Left lung (tissue), 14 donors: ENCODE measurements at places on chromosomes 1 and 21. TPM values are rescaled to one million over a fixed set of nuclear protein-coding genes. Genes with fewer than 3 reads are reported as not detected.

Gene ANGPTL1
- 19.2 TPM for total RNA-seq

DNA sequence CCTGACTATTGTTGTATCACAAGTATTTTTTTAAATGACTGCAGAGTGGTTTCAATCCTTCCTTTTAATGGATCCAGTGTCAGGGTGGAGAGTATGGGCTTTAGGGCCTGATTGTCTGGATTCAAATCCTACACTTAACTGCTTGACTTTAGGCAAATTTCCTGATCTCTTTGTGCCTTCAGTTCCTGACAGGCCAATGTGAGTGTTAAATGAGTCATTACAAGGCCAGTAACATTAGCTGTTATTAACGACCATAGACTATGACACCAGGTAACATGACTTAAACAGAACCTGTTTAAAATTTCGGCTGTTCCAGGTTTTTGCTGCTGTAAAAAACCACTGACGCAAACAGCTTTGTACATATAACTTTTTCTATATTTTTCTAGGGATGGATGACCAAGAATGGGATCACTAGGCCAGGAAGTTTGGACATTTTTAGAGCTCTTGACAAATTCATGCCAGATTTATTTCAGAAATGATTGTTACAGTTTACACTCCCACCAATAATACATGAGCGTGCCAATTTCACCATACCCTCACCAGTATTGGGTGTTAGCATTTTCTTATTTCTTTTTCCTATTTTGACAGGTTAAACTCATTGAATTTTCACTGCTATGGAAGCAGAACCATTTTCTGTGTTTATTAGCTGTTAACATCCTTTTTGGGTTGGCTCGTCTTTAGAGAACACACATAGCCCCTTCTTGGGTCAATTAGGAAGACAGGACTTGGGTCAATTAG, 11.3 kb downstream of the ZNF362 start:
- H3K27me3 ChIP-seq: no peaks in the 10 kb centered on the region
- no peaks in the 10 kb centered on the region for H3K36me3 ChIP-seq
- no peak overlapping the region for H3K27ac ChIP-seq
- H3K4me3 ChIP-seq: no peak overlapping the region

GRCh38 chr1:189752461-189752995, 725.1 kb downstream of the BRINP3 start:
- no peaks in the 10 kb centered on the region for H3K27me3 ChIP-seq
- H3K4me1 ChIP-seq: no peaks in the 10 kb centered on the region
- H3K27ac ChIP-seq: no peak overlapping the region
- H3K36me3 ChIP-seq: no peaks in the 10 kb centered on the region

- no peak overlapping the region for H3K27ac ChIP-seq
- H3K4me1 ChIP-seq: no peaks in the 10 kb centered on the region
- DNase-seq: no peak
- peaks cover 21% of the 10 kb centered on the region for H3K27me3 ChIP-seq
- no peak overlapping the region for H3K4me3 ChIP-seq
- no peaks in the 10 kb centered on the region for H3K36me3 ChIP-seq
These were observed 100.9 kb downstream of the DDX20 start for GRCh38 chr1:111856411-111857185.

DNA sequence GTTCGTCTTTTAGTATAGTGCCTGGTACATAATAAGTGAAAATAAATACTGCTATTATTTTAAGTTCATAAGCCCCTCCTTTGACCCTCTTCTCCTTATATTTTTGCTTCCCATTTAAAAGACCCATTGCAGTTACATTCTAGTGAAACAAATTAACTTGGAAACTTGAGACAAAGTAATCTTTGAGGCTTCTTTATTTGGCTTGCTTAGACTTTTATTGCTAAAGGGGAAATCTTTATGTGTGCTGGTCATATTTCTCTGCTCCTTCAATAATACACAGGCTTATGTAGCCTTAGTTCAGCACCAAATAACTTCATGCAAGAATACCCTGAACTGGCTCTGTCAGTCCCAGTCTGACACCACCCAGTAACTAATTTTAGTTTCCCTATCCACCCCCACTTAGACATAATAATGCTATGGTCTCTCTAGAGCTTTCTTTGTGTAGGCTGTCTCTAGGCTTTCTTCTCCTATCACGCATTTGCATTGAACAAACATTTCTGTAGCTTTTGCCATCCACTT, 257.8 kb downstream of the OMA1 start:
- no peaks in the 10 kb centered on the region for H3K36me3 ChIP-seq
- H3K4me3 ChIP-seq: no peak overlapping the region
- DNase-seq: no peak
- no peaks in the 10 kb centered on the region for H3K27me3 ChIP-seq
- no peaks in the 10 kb centered on the region for H3K4me1 ChIP-seq

Gene AVPR1B
- not detected for total RNA-seq

- no peaks in the 10 kb centered on the region for H3K36me3 ChIP-seq
- no peak for DNase-seq
- H3K27me3 ChIP-seq: no peaks in the 10 kb centered on the region
These were observed 9.3 kb upstream of the CAPN2 start for GRCh38 chr1:223702735-223703667.

GRCh38 chr1:66752000-66752592, at the start of gene DYNLT5:
Gene DYNLT5, plus strand, starts transcription at chr1:66752459. Its CDS starts 2,200 bp downstream, at chr1:66754659.
- peak within 1 kb of the TSS; percentile 45 for H3K4me3 ChIP-seq
- DNase-seq: peak; percentile 67
- peak within 1 kb of the TSS; percentile 82 for H3K27ac ChIP-seq
- H3K4me1 ChIP-seq: peaks cover 20% of the 10 kb centered on the region
- no peaks in the 10 kb centered on the region for H3K27me3 ChIP-seq

- H3K4me1 ChIP-seq: no peaks in the 10 kb centered on the region
- no peaks in the 10 kb centered on the region for H3K36me3 ChIP-seq
- no peak overlapping the region for H3K4me3 ChIP-seq
- H3K27ac ChIP-seq: no peak overlapping the region
These were observed 640.9 kb downstream of the NPHP4 start for GRCh38 chr1:5351366-5351765.

- DNase-seq: peak; percentile 60
- H3K27ac ChIP-seq: no peak overlapping the region
- H3K4me1 ChIP-seq: no peaks in the 10 kb centered on the region
- no peak overlapping the region for H3K4me3 ChIP-seq
These were observed 37.7 kb upstream of the DDAH1 start for GRCh38 chr1:85502625-85503083.

- H3K4me3 ChIP-seq: no peak overlapping the region
- peaks cover 5% of the 10 kb centered on the region for H3K4me1 ChIP-seq
- no peaks in the 10 kb centered on the region for H3K27me3 ChIP-seq
These were observed 26.1 kb downstream of the ETS2 start for GRCh38 chr21:38831526-38832467.

Gene SLC35F3
- 0.58 TPM for total RNA-seq

DNA sequence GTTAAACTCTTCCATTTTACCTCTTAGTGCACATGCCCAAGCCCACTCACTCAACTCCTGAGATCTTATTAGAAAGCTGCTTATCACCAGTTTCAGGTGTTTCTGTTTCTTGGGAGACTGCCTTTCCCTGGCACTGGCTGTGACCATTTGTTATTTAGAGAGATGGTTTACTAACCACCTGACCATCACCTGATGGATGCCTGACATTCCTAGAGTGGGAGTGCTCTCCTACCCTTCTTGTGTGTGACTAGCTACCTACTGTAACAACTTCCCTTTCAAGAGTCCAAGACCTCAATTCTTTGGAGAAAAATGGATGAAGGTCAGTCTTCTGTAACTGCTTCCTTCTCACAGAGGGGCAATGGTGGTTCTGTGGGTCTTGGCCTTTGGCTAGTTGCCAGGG, 755.2 kb upstream of the ADAMTS5 start:
- H3K27me3 ChIP-seq: no peaks in the 10 kb centered on the region
- no peak overlapping the region for H3K4me3 ChIP-seq
- H3K27ac ChIP-seq: no peak overlapping the region
- no peaks in the 10 kb centered on the region for H3K4me1 ChIP-seq
- H3K36me3 ChIP-seq: no peaks in the 10 kb centered on the region

Gene LRRC39
- total RNA-seq: 1.2 TPM

GRCh38 chr1:209106237-209106741, 477.2 kb upstream of the CAMK1G start:
- H3K27me3 ChIP-seq: no peaks in the 10 kb centered on the region
- no peak overlapping the region for H3K27ac ChIP-seq
- H3K36me3 ChIP-seq: no peaks in the 10 kb centered on the region

DNA sequence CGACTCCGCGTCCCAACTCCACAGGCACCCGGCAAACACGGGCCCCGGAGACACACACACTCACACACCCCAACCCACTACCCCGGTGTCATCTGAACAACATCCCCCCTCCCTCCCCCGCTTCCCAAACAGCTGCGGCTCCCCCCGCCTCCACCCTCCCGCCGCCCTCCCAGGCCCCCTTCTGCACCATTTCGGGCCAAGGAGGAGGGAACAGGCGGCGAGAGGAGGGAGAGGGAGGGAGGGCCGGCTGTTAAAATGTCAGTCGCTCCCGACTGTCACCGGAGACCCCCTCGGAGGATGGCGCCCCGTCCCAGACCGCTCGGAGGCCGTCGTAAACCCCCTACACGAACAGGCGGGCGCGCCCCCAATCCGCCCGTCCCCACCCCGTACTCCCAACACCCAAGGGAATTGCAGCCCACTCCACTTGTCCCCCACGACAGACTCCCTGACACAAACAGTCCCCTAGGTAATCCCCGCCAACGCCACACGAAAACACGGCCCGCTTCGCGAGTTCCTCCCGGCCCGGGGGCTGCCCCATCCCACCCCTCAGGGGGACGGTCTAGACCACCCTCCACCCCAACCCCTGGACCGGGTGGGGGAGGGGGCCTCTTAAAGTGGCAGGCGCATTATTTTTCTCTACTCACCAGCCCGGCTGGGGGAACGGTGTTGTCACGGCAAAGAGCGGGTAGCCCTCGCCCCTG, 583 bp downstream of the MEF2D start:
- H3K4me1 ChIP-seq: peaks cover 64% of the 10 kb centered on the region
- H3K27ac ChIP-seq: peak overlapping the region; percentile 100
- no peaks in the 10 kb centered on the region for H3K36me3 ChIP-seq
- peak overlapping the region; percentile 93 for H3K4me3 ChIP-seq

Gene OR2L2
- 0.06 TPM for total RNA-seq

GRCh38 chr21:15826147-15826780, 96.5 kb downstream of the USP25 start:
- H3K36me3 ChIP-seq: peaks cover 17% of the 10 kb centered on the region
- H3K4me3 ChIP-seq: no peak overlapping the region
- H3K27ac ChIP-seq: no peak overlapping the region
- no peaks in the 10 kb centered on the region for H3K27me3 ChIP-seq

Gene GJA9
- total RNA-seq: 0.15 TPM

Gene VHLL
- total RNA-seq: not detected

DNA sequence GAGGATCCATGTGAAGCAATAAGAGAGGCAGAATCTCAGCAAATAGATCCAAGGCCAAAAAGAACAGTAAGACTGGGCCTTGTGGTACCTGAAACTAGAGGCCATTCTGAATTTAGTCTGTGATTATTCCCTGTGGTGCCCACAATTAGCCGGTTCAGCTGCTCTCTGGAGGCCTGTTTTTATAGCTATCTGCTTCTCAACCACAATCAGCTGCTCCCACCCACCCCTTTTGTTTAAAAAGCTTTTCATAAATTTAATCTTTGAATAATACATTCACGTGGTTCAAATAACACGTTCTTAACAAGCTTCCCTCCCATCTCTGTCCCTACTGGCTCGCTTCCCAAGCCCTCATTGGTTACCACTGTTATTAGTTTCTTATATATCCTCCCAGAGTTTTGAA, 18.0 kb downstream of the UBE2T start:
- H3K4me3 ChIP-seq: no peak overlapping the region
- H3K36me3 ChIP-seq: no peaks in the 10 kb centered on the region
- no peak overlapping the region for H3K27ac ChIP-seq
- DNase-seq: no peak
- H3K4me1 ChIP-seq: no peaks in the 10 kb centered on the region

Gene CLCA4
- total RNA-seq: not detected

- H3K4me3 ChIP-seq: no peak overlapping the region
- DNase-seq: no peak
- no peaks in the 10 kb centered on the region for H3K27me3 ChIP-seq
- H3K27ac ChIP-seq: no peak overlapping the region
These were observed 103.2 kb upstream of the ZNF644 start for GRCh38 chr1:91124989-91125417.

Gene PTPN7
- total RNA-seq: 2.7 TPM

- no peaks in the 10 kb centered on the region for H3K36me3 ChIP-seq
- H3K27me3 ChIP-seq: no peaks in the 10 kb centered on the region
- H3K4me1 ChIP-seq: peaks cover 75% of the 10 kb centered on the region
- no peak overlapping the region for H3K4me3 ChIP-seq
- H3K27ac ChIP-seq: peak overlapping the region; percentile 67
These were observed 13.0 kb downstream of the FAM229A start for GRCh38 chr1:32349211-32349708.

Gene BMP8A
- total RNA-seq: 0.73 TPM

GRCh38 chr1:197027359-197027758, 39.7 kb downstream of the F13B start:
- H3K4me1 ChIP-seq: no peaks in the 10 kb centered on the region
- no peak for DNase-seq
- no peaks in the 10 kb centered on the region for H3K36me3 ChIP-seq
- no peak overlapping the region for H3K27ac ChIP-seq

DNA sequence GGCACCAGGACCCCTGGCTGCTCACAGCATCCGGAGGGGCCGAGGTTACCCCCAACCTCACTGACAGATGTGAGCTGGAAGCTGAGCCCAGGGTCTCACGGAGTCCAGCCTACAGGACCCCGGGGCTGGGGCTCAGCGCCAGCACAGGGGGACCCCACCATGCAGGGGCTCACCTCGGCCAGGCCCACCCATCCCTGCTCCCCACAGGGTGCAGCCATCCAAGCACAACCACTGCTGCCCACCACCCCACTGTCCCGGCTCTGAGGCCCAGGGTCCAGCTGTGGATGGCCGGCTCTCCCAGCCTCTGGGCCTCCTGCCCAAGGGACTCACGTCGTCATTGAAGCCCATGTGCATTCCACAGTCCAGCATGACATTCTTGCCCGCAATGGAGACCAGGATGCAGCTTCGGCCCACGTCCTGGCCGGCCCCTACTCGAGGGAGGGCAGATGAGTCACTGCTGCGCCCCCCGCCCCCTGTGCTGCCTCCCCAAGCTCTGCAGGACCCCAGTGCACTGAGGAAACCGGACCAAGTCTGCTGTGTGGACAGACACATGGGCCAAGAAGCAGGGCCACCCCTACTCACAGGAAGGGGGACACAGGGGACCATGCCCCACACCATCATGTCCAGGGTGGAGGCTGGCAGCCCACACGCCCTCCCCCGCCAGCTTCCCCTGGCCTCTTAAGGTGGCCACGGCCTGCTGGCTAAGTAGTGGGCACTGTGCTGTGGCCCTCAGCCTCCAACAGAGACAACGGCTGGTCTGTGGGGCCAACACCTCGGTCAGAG, 3.6 kb downstream of the INTS11 start:
- H3K4me1 ChIP-seq: peaks cover 13% of the 10 kb centered on the region
- peaks cover 56% of the 10 kb centered on the region for H3K36me3 ChIP-seq
- no peak overlapping the region for H3K4me3 ChIP-seq
- DNase-seq: no peak
- no peak overlapping the region for H3K27ac ChIP-seq

DNA sequence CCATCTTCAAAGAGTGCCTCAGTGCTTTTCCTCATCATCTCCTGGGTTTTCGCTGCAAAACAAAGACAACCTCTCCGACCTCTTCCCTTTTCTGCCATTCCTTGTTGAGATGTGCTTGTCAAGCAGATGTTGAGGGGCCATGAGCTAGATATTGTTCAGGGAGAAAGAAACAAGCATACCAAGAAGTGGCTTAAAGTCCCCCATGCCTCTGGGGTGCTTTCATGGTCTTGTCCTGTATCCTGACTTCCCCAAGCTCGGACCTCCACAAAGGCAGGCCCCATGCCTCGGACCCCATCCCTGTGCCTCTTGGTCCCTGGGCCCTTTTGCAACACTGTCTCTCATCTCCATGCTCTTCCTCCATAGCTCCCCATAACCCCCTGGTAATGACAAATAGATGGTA, 103.8 kb downstream of the C1orf94 start:
- DNase-seq: no peak
- H3K4me3 ChIP-seq: no peak overlapping the region
- no peaks in the 10 kb centered on the region for H3K27me3 ChIP-seq
- no peaks in the 10 kb centered on the region for H3K36me3 ChIP-seq

Gene DAP3
- 71.7 TPM for total RNA-seq
